ENCODE measurements at places on chromosomes 7 and 10. TPM values are rescaled to one million over a fixed set of nuclear protein-coding genes. Genes with fewer than 3 reads are reported as not detected.

GRCh38 chr10:19819419-19820033 is 3.3 kb downstream of the PLXDC2 start:
- H3K4me3 ChIP-seq = peak overlapping the region; percentile 80
- no peak for DNase-seq
- H3K27me3 ChIP-seq = peaks cover 6% of the 10 kb centered on the region
- H3K27ac ChIP-seq = peak overlapping the region; percentile 53

- no peaks in the 10 kb centered on the region for H3K27me3 ChIP-seq
- H3K4me3 ChIP-seq = no peak overlapping the region
- no peak overlapping the region for H3K27ac ChIP-seq
- H3K4me1 ChIP-seq = no peaks in the 10 kb centered on the region
These were observed 7.6 kb upstream of the ORAI2 start for GRCh38 chr7:102425639-102426267.

The CPA2 gene
- 0.91 TPM for total RNA-seq

The INA gene
- total RNA-seq = not detected
